ENCODE measurements at places on chromosomes 4 and X.
A peak's percentile ranks its signal among the peaks of the same experiment; 100 is the strongest.

GRCh38 chr4:139163806-139164206, 13.2 kb downstream of the ELF2 start:
- no peak for DNase-seq

DNA sequence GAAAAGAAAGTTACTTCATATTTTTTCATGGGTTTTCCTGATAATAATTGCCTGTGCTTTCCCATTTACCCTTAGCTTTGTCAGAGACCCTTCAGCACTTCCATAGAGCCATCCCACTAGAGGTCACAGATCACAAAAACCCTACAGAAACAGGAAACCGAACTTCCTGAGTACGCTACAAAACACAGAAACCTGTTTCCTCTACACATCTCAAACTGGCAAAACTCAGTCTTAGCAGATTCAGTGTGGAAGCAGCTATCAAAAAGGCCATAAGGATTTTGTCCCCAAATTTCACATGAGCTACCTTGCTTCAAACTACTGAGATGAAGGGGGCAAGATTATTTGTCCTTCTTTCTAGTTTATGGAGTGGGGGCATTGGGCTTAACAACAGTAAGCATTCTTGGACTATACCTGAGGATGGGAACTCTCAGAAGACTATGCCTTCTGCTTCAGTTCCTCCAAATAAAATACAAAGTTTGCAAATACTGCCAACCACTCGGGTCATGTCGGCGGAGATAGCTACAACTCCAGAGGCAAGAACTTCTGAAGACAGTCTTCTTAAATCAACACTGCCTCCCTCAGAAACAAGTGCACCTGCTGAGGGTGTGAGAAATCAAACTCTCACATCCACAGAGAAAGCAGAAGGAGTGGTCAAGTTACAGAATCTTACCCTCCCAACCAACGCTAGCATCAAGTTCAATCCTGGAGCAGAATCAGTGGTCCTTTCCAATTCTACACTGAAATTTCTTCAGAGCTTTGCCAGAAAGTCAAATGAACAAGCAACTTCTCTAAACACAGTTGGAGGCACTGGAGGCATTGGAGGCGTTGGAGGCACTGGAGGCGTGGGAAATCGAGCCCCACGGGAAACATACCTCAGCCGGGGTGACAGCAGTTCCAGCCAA, at the start of gene MMRN1:
Gene MMRN1 (plus strand): TSS at position 206 of the 902 bp plus-strand sequence. CDS start 118 bp downstream, at position 324.
- no peak for DNase-seq

DNA sequence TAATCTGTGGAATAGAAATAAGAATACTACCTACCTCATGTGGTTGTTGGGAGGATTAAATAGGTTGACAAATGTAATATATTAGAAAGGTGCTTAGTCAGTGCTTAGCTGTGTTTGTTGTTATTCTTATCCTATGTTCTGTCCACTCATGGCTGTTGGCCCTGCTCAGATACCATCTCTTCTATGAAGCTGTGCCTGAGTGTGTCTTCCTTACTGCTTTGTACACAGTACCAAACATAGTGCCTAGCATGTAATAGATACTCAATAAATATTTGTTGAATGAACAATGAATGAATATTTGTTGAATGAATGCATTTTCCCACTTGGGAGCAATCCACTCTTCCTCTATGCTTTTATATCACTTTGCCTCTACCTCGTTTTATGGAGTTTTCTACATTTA, 57.2 kb downstream of the NHS start:
- DNase-seq, result no peak

DNA sequence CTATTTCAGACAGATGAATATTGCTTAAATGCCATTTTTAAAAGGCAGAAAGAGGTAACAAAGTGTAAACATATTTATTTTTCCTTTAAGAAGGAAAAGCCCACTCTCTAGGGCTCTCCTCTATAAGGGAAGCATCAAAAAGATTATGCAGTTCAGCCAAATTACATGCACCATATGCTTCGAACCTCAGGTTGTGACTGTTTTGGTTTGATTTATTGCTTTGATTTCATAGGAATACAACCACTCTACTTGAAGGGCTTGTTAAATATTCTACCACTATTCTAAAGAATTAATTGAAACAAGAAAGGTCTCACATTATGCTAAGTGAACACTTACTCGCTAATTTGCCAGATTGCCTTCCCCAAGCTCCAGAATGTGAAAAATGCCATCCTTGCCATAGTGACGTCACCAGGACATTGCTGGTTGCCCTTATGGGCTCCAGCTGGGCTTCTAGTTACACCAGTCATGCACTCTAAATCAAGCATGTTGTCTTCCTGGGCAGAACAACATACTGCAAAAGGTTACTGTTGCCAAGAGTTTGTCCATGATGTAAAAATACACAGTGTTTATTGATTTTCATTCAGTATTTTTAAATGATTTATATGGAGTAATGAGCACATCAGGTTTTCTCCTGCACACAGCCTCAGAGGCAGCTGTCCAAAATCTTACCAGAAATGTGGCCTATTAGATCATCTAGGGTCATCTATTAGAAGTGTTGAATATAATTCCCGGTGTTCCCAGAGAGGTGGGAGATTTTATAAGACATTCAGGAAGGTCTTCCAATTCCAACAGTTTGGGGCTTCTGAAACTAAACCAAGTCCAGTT, 164.4 kb upstream of the RAPGEF2 start:
- peak; percentile 40 for DNase-seq

DNA sequence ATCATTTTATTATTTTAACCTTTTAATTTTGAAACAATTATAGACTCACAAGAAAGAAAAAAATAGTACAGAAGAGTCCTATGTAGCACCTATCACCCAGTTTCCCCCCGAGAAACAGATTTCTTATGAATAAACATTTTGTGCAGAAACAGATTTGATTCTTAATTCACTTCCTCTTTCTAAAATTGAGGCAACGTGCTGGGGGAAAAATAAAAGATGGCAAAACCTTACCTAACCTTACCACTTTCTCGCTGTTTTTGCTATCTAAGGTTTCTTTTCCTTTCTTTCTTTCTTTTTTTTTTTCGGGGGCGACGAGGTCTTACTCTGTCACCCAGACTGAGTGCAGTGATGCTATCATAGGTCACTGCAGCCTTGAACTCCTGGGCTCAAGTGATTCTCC, 4.3 kb upstream of the CLNK start:
- no peak for DNase-seq

DNA sequence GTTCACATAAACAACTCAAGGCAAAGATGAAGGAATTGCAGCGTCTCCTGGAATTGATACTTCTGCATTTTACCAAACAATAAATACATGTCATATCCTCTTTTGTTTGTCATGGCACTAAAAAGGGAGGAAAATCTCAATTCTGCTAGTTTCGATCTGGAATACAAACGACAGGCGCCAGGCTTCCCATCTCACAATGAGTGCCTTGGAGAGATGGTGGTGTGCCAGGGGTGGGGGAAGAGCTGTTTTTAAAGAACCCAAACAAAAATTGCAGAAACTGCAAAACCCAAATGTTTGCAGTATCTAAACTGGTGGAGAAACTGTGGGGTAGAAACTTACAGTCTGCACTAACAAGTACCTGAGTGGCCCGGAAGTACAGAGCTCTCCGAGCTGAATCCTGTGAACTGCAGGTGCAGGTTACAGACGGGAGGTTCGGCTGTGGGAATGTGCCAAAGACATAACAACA, 53.0 kb upstream of the KLF3 start:
- DNase-seq, result no peak

- no peak for DNase-seq
These were observed 52.5 kb upstream of the RPL34 start for GRCh38 chr4:108567831-108568230.

Data from GM23248 (cell line).